ENCODE measurements at places on chromosomes 2 and 18. TPM values are rescaled to one million over a fixed set of nuclear protein-coding genes. Genes with fewer than 3 reads are reported as not detected.

Gene REG3A
- total RNA-seq: not detected

DNA sequence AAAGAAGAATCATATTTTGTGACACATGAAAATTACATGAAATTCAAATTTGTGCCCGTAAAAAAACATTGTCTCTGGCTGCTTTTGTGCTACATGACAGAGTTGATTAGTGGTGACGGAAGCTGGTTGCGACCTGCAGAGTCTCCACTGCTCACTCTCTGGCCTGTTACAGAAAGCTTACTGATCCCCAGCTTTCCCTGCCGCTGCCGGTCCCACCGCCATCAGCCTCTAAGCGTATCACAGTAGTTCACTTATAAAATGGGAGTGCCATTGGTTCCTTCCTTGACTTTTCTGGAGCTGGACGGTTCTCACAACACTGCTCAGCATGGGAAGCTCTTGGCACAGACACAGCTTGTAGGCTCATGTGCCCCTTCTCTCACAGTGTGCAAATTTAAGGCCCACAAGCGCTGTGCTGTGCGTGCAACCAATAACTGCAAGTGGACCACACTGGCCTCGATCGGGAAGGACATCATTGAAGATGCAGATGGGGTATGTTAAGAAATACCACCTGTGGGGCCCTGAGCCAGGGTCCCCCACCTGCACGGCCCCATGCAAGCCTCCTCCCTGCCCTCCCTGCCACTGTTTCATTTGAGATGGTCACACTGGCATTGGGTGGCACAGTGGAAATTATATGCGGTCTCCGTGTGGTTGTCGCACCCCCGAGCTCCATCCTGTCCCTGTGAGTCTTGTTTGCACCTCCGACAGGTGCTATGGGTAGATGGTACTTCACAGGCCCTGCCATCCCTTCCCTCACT, 81.3 kb downstream of the DGKD start:
- DNase-seq: no peak

Gene GPAT2
- 10.2 TPM for total RNA-seq

Gene TMEM200C
- total RNA-seq: 0.33 TPM

Gene COL3A1
- total RNA-seq: 14,045 TPM

DNA sequence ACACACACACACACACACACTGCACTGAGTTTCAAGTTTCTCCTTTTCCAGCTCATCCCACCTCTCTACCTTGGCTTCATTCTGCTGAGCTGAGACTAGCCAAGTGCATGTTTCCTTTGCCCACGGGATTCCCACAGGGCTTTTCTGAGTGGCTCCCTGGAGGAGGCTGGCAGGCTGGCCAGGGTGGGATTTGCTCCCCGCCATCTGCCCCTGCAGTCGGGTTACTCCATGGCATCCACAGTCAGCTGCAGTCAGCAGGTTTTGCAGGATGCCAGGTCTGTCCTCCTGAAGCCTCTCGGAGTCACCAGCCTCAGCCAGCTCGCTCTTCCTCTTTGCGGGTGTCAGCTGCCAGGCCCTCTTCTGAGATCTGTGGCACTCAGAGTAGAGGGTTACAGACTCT, 783.7 kb upstream of the SOX11 start:
- DNase-seq: no peak

Gene ANKRD62
- total RNA-seq: not detected

DNA sequence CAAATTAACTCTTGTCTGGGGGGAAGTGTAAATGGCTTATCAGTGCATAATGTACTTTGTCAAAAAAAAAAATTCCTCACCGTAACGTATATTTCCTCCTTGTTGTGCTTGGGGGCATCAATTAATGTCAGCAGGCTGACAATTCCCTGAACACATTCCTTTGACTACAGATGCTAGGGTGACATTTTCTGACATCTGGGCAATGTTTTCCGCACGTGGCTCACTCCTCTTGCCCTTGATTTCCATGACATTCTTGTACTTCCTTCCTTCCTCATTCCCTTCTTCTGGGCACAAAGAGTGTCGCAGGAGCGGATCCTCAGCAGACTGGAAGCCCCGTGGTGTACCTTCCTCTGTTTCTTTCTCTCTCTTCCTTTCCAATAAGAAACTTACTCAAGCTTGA, 173.7 kb downstream of the SP3 start:
- no peak for DNase-seq

Gene NGEF
- 1.1 TPM for total RNA-seq

DNA sequence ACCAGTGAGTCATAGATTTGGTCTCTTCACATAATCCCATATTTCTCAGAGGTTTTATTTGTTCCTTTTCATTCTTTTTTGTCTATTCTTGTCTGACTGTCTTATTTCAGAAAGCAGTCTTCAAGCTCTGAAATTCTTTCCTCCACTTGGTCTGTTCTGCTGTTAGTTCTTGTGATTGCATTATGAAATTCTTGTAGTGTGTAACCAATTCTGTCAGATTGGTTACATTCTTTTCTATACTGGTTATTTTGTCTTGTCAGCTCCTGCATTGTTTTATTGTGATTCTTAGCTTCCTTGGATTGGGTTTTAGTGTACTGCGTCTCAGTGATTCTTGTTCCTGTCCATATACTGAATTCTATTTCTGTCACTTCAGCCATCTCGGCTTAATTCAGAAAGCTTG, 18.6 kb downstream of the EHBP1 start:
- peak; percentile 33 for DNase-seq

GRCh38 chr2:150484461-150485021, 2.9 kb downstream of the RND3 start:
- peak; percentile 68 for DNase-seq

Gene SERPINB3
- total RNA-seq: not detected

Data from fibroblast of the aortic adventitia (primary cell).